ENCODE measurements at places on chromosomes 2 and 18.

- no peak for DNase-seq
Measured at GRCh38 chr2:128279786-128280157, 38.9 kb downstream of the HS6ST1 start.

DNA sequence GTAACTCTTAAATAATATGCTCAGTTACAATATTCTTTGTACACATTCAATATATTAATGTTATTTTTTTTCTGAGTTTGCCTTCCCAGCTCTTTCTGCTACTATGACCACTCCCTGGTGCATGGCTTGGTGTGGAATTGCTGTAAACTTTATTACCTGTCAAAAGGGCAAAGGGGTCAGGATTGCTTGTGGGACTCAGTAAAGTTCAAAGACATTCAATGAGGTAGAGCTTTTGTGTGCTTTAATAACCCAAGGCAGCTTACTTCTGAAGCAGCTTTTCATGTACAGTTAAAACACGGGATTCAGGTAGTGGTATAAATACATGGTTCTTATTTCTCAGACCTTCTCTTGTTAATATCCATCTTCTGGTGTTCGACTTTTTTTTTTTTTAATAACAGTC, 132.8 kb downstream of the MEIS1 start:
- no peak for DNase-seq

- DNase-seq = no peak
Measured at GRCh38 chr2:161104054-161104553, 56.1 kb upstream of the TANK start.

- DNase-seq = peak; percentile 67
Measured at GRCh38 chr2:131154071-131154531, 49.0 kb downstream of the PLEKHB2 start.

- no peak for DNase-seq
Measured at GRCh38 chr2:96859099-96859649, 1.4 kb upstream of the ANKRD39 start.

DNA sequence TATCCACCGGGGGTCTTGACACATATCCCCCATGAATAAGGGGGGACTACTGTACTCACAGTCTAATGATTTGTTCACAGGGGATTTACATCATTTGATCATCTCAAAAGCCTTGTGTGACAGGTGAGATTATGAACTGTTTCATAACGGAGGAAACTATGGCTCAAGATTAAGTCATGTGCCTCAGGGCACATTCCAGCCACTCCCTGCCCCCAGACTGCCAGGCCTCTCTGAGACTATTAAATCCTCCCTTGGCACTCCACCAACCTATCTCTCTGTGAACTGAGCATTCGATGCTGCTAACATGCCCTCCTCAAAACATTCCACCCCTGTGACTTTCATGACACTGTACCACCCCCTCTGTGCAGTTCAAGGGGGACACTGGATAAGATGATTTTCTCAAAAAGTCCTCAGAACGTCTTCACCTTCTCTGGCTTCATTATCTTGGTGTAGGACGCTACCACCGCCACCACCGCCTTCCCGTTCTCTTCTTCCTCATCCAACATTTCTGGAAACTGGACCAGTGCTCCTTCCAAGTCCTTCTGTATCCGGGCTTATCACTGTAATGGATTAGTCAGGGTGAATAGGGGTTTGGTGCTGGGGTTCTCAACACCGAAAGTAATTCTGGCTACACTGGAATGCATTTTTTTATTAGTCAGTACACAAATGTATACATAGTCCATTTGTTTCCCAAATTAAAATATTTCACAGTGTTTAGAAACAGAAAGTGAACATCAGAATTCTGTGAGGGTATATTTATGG, 169.6 kb downstream of the KCNS3 start:
- no peak for DNase-seq

DNA sequence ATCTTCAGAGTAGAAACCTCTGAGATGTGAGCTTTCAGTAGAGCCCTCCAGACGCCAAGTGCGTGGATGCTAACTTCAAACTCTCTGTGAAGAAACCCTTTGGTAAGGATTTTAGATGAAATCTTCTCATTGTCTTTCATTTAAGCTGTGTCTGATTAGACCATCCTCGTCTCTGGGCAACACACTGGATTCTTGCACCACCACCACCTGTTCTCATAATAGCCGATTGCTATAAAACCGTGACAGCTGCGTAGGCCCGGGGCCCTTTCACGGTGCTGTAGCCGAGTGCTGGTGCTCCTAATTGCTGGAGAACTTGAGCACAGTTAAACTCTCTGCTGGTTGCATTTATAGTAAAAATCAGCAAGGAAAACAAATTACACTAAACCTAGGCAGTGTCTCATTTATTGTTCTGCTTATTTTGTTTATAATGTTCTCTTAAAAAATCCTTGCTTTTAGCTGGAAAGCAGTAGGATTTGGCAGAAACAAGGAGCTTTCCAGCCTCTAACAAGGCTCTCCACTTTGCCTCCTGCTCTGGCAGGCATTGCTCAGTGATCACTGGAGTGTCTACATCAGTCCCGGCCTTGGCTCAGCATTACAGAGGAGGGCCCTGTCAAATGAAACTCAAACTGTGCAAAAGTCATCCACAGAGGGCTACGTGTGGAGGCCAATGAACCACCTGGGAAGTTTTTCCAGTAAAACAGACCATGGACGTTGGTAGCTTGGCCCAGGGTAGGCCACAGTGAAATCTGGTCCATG, 40.9 kb upstream of the MBP start:
- DNase-seq = no peak

GRCh38 chr2:211503856-211504255, 947.5 kb downstream of the CPS1 start:
- DNase-seq = no peak

GRCh38 chr2:209094221-209094620, 329.6 kb upstream of the MAP2 start:
- DNase-seq = no peak

DNA sequence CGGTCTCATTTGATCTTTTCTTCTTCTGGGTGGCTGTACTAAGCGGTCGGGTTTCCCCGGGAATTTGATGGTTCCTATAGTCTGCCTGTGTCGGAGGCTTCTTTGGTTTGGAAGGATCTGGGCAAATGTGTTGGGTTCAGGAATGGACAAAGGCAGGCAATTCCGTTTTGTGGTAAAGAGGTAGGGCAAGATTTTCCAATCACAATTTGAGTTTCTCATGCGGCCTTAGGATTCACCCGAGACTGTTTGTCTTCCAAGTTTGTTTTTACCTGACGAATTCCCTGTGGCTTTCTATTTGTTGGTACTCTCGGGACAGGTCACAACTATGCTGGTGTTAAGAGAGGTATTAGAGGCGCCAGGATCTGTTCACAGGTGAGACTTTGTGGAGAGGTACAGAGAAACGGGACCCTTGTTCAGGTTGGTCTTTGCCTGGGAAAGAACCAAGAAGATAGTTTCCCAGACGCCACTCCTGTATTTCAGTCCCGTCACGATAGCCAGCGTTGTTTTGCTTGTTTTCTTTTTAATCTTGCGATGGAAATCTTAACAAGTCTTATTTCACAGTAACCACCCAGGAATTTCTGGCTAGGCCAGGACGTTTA, 3.0 kb downstream of the SP5 start:
- DNase-seq = no peak

- DNase-seq = no peak
Measured at GRCh38 chr2:171800639-171801038, 93.4 kb downstream of the SLC25A12 start.

- no peak for DNase-seq
Measured at GRCh38 chr2:26196683-26197418, 24.0 kb downstream of the GAREM2 start.

- DNase-seq = no peak
Measured at GRCh38 chr2:138831691-138832090, 51.5 kb upstream of the NXPH2 start.

- DNase-seq = no peak
Measured at GRCh38 chr2:11753886-11754699, 7.7 kb downstream of the LPIN1 start.

DNA sequence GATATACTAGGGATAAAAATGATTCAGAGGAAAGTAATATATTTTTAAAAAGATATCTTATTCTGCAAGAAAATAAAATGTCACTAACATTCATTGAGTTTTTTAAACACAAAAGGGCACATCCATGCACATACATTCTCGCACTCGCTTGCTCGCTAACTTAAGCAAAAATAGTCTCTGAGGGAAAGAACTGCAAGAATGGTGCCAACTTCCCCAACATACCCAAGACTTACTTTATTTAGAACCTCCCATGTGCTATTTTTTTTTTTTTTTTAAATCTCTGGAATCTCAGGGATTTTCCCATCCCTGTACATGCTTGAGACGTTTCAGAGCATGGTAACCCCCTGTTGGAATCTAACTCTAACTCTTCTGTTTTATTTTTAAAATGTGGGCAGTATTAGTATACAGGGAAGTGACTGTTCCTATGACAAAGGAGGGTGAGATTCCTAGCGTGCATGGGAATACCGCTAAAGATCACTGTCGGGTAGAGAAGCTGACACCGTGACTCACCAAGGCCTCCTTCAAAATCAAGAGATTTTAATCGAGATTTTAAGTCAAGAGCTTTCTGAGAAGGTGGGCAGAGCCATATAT, 187.9 kb upstream of the ZEB2 start:
- DNase-seq = no peak

GRCh38 chr18:61676773-61677434, 215.9 kb downstream of the RNF152 start:
- no peak for DNase-seq

- DNase-seq = no peak
Measured at GRCh38 chr18:12305930-12306629, 2.0 kb upstream of the TUBB6 start.

DNA sequence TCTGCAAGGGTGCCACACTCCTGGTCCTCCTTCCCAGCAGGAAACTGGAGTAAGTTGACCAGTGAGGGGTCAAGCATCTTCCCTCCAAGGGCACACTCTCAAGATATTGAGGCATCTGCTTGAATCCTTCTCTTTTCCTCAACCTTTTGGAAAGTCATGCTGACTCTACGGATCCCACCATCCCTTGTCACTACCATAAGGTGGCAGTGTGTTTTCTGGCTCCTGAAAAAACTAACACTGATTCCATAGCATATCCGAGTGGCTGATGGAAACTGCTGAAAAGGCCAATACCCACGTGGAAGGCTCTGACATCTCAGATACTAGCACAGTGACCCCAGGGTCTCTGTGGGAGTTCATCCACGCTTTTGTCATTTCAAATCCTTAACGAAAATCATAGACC, 37.1 kb downstream of the GPR45 start:
- DNase-seq = no peak

GRCh38 chr2:3108710-3109702, 268.6 kb downstream of the EIPR1 start:
- DNase-seq = no peak

DNA sequence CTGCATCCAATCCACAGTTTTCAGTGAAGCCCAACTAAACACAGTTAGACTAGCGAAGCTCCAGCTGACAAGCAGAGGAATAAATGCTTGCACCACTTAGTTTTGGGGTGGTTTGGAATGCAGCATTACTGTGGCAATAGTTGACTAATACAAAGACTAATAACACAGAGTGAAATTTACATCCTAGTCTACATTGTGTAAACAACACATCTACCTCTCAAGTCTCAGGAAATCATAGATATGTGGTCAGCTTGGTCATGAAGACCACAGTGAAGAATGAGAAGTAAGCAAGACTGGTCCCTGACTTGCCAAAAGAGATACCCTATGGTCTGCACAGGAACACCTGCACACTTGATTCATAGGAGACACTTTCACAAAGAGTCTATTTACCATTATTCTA, 155.1 kb upstream of the TANK start:
- DNase-seq = no peak

GRCh38 chr2:157747695-157748370, 119.2 kb upstream of the ACVR1C start:
- DNase-seq = no peak

- DNase-seq = no peak
Measured at GRCh38 chr2:16067866-16068551, 127.7 kb downstream of the MYCN start.

DNA sequence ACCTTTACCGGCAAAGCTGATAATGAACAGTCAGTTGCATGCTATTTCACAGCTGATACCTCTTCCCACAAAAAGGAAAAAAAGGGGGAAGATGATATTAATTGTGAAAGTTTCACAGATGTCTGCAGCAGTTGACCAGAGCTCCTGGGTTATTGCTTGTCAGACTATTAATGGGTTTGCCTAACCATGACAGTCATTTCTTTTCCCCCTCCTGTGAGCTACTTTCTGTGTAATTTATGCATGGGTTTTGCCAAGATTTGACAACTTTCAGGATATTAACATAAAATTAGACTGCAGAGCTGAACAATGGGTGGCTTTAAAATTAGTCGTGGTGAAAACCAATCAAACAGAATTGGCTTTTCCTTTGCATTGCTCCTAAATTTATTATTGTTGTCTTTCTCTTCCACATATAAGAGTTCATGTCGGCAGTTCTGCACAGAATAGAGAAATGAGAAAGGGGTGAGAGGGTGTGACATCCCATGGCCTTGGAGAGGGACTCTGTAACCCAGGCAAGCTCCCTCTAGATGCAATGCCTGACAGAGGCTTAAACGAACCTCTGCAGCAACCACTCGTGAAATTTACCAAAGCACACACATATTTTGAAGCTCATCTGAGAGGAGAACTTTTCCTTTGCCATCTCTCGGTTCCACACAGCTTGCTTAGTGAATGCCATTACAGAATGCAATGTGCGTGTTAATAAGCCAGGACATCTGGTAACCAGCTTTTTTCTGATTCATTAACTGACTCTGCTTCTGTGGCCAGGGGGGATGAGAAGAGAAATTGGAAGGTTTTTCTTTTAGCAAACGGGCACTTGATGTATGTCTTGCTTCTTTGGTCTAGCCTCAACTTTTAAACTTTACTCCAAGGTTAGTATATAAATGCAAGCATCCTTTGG, 82.2 kb upstream of the ITGA4 start:
- DNase-seq = no peak

GRCh38 chr2:234770031-234770506, 181.7 kb upstream of the SH3BP4 start:
- DNase-seq = no peak

DNA sequence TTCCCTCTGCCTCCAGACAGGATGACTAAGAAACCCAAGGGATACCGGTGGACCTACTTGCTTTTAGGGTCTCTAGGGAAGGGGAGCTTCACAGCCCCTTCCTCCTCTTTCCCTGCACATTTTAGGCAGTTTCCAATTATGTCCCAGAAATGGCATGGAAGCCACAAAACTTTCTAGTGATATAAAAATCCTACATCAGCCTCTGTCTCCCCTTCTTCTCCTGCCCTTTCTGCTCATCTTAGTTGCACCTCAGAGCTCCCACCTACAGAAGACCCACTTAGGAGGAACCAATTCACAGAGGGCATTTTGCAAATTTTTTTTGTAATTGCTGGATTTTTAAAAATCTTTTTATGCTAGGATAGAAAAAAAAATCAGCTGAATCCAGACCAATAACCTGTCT, 263.1 kb downstream of the TNS1 start:
- DNase-seq = no peak

All from GM18507 (cell line).